Activated T-helper 1 cell treated with anti-CD3 and anti-CD28 coated beads, Interleukin-12 subunit alpha, Interleukin-12 subunit beta, Interleukin-2, Interleukin-4 antibody, amounts not matched to agents 30 ng/mL and 10 ng/mL and 1 ng/mL, durations not matched to agents 14 hours and 24 hours and 36 hours (primary cell): ENCODE measurements at places on chromosomes 16 and 17. TPM values are rescaled to one million over a fixed set of nuclear protein-coding genes. Genes with fewer than 3 reads are reported as not detected.

The MAF gene
- 90.5 and 95.5 TPM in 2 replicates for total RNA-seq

The MLKL gene
- 23.9 and 24.0 TPM in 2 replicates for total RNA-seq

The NAGS gene
- total RNA-seq = 0.39 and 0.60 TPM in 2 replicates

The TMEM114 gene
- total RNA-seq = not detected in 2 replicates

The HOXB9 gene
- total RNA-seq = 0.27 and 0.39 TPM in 2 replicates

The PLLP gene
- total RNA-seq = 0.26 TPM in 1 of 2 replicates, not detected in the other

The USP6 gene
- total RNA-seq = 0.03 and 0.05 TPM in 2 replicates

The CDH8 gene
- total RNA-seq = not detected in 2 replicates

The HID1 gene
- total RNA-seq = 0.29 and 0.31 TPM in 2 replicates

The TSPAN10 gene
- 0.21 and 0.66 TPM in 2 replicates for total RNA-seq

The CD300LF gene
- total RNA-seq = not detected in 2 replicates

The PNMT gene
- total RNA-seq = not detected in 2 replicates

The ADORA2B gene
- total RNA-seq = 1.4 and 1.5 TPM in 2 replicates

The HOXB4 gene
- 3.8 and 4.2 TPM in 2 replicates for total RNA-seq

The INO80E gene
- total RNA-seq = 128 and 137 TPM in 2 replicates

The SPOP gene
- total RNA-seq = 58.3 and 61.9 TPM in 2 replicates

The GLYR1 gene
- total RNA-seq = 119 and 120 TPM in 2 replicates

The ZG16B gene
- total RNA-seq = 11.7 and 12.9 TPM in 2 replicates

The ELMO3 gene
- 8.5 and 9.0 TPM in 2 replicates for total RNA-seq

The ABI3 gene
- 32.8 and 33.0 TPM in 2 replicates for total RNA-seq

The WNK4 gene
- total RNA-seq = 0.12 and 0.29 TPM in 2 replicates

The RHBDL3 gene
- 0.10 and 0.26 TPM in 2 replicates for total RNA-seq

The SPATA32 gene
- total RNA-seq = 0.44 and 0.56 TPM in 2 replicates

The CHST5 gene
- total RNA-seq = not detected in 2 replicates

The CCL5 gene
- total RNA-seq = 25.4 and 30.2 TPM in 2 replicates

The BICDL2 gene
- total RNA-seq = 0.20 TPM in 1 of 2 replicates, not detected in the other

The FSCN2 gene
- 0.52 and 0.64 TPM in 2 replicates for total RNA-seq

The MAP3K3 gene
- total RNA-seq = 27.9 and 29.6 TPM in 2 replicates

The MYH1 gene
- total RNA-seq = not detected in 2 replicates

The CCDC154 gene
- 0.44 and 2.0 TPM in 2 replicates for total RNA-seq

The WSCD1 gene
- 0.07 and 0.10 TPM in 2 replicates for total RNA-seq

The SEPTIN1 gene
- total RNA-seq = 195 and 200 TPM in 2 replicates

The NPW gene
- total RNA-seq = 3.6 and 3.9 TPM in 2 replicates

The KREMEN2 gene
- total RNA-seq = 0.10 and 0.18 TPM in 2 replicates

The PRR15L gene
- total RNA-seq = not detected in 2 replicates

The SULT1A2 gene
- total RNA-seq = 0.12 and 0.41 TPM in 2 replicates

The RTN4RL1 gene
- total RNA-seq = 1.0 TPM in 2 replicates

The TPSAB1 gene
- total RNA-seq = not detected in 2 replicates

The PPP1R27 gene
- total RNA-seq = not detected in 2 replicates

The ODAD4 gene
- total RNA-seq = 0.39 and 0.73 TPM in 2 replicates

The DLX4 gene
- 0.20 TPM in 1 of 2 replicates, not detected in the other for total RNA-seq

The ZNF205 gene
- total RNA-seq = 0.15 and 0.39 TPM in 2 replicates

The KRTAP9-8 gene
- total RNA-seq = not detected in 2 replicates

The KRTAP4-1 gene
- total RNA-seq = not detected in 2 replicates

The MAPT gene
- total RNA-seq = 0.64 and 1.1 TPM in 2 replicates

The GSDMA gene
- total RNA-seq = 0.42 and 0.73 TPM in 2 replicates

The VMP1 gene
- total RNA-seq = 357 and 374 TPM in 2 replicates

The ZNF597 gene
- total RNA-seq = 2.6 TPM in 2 replicates
